ENCODE measurements at places on chromosomes 1 and 21.

DNA sequence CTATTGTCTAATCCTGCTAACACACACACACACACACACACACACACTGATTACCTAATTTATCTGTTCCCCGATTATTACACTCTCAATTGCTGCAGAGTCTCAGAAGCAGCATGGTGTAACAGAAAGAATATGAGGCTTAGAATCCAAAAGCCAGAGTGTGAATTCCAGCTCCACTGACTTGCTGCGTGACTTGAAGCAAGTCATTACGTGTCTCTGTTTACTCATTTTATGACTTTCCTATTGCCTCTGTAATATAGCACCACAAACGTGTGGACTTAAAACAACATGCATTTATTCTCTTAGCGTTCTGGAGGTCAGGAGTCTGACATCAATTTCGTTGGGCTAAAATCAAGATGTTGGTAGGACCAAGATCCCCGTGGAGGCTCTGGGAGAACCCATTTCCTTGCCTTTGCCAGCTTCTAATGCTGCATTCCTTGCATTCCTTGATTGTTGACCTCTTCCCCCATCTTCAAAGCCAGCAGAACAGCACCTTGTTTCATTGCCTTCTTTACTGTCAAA lies 55.9 kb upstream of the ATP5PO start:
- DNase-seq = no peak

- no peak for DNase-seq
These were observed 32.4 kb upstream of the SRP9 start for GRCh38 chr1:225745273-225745672.

- DNase-seq = peak; percentile 79
These were observed 250.2 kb upstream of the FGGY start for GRCh38 chr1:59046730-59047157.

DNA sequence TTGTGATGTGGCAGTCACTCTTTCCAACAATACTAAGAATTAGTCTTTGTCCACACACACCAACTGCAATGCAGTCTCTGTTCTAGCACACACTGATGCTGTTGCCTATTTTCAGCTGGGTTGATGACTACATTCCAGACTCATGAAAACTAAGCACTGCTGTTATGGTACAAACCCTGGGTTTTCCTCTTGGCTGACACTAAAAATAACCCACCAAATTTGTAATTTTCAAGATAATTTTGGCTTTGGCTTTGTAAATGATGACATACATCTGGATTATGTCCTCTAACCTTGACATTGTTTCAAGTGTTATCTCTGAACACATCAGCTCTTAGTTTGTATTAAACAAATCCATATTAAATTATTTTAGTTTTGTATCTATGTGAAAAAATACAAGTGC lies 444.8 kb downstream of the PTPRC start:
- DNase-seq = no peak

DNA sequence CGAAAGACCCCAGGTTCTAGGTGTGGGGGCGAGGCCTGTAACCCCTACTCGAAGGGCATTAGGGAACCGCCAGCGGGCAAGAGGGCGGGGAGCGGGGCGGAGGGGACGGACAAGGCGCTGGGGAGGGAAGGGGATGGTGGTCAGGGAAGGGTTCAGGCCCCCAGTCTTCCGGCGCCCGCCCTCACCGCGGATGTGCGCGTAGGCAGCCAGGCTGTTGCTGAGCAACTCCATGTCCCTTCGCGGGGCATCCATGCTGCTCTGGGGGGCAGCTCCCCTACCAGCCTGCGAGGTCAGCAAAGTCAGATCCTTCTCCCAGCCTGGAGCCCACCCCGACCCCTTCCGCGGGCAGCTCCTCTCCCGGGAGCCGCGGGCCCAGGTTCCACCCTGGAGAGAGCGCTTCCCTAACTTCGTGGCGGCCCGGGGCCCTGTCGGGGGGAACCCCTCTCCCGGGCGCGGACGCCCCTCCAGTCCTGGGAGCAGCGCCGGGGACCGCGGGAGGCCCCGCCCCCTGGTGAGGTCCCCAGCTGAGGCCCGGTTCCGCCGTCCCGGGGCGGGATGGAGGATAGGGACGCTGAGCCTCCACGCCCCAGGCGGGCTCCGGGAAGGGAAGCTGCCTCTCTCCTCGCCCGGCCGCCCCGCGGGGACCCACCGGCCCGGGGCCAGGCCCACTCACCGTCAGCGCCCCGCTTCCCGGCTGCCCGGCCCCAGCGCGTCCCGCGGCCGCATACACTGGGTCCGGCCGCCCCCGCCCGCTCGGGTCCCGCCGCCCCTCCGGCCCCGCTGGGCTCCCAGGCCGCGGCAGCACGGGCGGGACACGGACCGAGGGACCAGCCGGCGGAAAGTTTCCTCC lies 434 bp downstream of the EVA1B start:
- DNase-seq = no peak

DNA sequence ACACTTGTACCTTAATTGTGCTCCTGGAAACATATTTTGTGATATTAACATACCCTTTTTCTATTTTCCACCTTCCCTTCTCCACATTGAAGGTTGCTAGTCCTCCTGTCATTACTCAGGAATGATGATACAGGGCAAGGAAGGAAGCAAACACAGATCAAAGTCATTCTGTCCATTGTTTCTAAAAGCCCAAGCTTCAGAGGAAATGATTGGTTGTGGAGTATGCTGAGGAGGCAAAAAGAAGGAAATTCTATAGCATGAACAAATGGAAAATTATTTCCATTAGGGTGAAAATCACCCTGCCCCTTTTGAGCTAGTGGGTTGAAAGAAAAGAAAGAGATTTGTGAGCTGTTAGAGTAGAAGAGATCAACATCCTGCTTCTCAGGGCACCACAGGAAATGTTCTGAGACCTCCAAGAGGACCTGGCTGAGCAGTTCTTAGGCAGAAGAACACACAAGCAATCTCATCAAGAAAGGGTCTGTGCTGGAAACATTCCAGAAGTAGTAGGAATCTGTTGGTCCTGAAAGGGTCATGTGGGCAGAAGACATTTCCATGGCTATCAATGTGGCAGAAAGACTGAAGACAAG lies 29.0 kb upstream of the PRRX1 start:
- no peak for DNase-seq

DNA sequence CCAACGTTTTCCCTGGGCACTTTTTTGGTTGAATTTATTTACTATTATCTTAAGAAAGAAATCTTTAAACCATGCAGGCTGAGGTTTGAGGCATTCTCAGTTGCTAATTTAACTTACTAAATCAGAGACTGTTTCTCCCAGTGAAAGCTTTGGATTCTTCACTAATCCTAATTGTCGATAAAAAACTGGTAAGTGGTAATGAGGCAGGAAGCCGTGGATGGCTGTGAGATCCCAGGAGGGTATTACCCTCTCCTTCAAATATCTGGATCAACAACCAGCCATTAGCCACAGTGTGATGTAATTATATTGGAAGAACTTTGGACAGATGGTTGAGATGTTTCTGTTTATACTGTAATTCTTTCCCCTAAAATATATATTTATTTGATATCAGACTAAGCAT lies 485.0 kb downstream of the DISC1 start:
- no peak for DNase-seq

- no peak for DNase-seq
These were observed 184.9 kb downstream of the SLC35F3 start for GRCh38 chr1:234089396-234089795.

DNA sequence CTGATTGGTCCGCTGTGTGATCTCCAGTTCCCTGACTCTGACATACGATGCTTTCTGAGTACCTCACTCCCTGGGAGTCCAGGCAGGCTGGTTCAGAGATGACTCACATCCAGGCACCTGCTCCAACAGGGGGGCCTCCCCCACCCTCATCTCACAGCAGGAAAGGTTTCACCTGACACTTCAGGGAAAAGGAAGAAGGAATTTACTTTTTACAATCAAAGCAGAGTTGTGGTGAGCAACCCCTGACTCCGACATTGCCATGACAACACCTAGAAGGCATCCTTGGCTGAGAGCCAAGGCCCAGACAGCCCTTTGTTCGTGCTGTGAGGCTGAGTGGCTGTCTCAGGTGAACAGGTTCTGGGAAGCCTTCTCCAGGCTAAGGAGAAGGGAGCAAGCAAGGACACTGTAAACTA lies 164.6 kb upstream of the GJB5 start:
- no peak for DNase-seq

DNA sequence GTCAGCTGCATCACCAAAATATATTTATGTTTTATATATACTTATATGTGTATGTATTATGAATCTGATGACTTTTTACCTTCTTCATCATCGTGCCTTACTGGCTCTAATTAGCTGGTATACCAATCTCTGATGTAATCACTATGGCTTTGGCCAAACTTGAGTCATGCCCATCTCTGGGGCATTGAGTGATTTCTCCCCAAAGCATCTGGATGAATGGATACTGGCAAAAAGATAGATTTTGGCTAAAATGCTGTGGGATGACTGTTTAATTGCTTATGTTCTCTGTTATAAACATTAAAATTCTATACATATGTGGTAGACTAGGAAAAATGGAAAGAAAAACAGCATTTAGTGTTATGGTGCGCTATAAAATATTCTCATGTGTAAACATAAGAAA lies 19.6 kb downstream of the CDKN2C start:
- DNase-seq = no peak

GRCh38 chr1:36622741-36623648 lies 140.3 kb upstream of the CSF3R start:
- no peak for DNase-seq

DNA sequence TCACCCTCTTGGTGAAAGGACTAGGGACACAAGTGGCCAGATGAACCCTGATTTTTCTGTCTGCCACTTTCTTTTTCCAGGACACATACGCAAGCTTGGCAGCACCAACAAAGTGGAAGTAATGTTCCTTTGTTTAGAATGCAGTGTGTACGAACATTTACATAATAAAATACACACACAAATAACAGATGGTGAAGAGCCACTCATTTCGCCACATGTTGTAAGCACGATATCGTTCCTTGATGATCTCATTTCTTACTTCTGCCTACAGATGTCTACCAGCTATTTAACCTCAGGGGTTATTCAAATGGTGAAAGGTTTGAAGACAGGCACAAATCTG lies 670.2 kb upstream of the CXADR start:
- no peak for DNase-seq

DNA sequence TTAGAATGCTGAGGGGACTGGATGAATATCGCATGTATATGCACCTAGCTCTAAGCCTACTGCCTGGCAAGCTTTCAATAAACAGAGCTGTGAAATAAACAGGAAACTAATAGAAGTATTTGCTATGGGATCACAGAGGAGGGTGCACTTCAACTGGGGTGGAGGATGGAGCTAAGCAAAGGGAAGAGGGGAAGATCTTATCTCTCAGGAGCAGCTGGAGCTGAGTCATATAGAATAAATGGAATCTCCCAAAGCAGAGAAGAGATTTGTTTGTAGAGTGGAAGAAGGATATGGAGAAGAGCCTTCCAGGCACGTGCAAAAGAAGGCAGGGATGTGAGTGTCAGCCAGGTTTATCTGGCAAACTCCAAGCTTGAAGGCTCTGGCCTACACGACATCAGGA lies 17.0 kb upstream of the KCNA10 start:
- DNase-seq = no peak

DNA sequence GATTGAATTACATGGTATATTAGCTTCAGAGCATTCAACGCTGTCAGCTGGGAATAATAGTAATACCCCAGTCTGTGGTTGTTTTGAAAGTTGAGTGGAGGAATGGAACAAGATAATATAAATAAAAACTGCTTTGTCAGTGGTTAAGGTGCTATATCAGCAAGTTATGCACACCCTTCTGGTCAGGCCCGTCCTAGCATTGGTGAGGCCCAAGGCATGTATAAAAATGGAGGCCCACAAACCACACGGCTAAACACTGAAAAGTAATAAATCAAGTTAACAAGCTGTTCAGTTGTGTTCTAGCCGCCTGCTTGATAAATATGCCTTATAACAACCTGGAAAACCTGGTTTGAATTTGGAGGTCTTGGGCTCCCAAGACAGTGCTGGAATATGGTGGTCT lies 77.4 kb downstream of the PSMG1 start:
- DNase-seq = no peak

- no peak for DNase-seq
These were observed 190.5 kb downstream of the HS2ST1 start for GRCh38 chr1:87104945-87105344.

- no peak for DNase-seq
These were observed 10.1 kb downstream of the MATN1 start for GRCh38 chr1:30713311-30713710.

DNA sequence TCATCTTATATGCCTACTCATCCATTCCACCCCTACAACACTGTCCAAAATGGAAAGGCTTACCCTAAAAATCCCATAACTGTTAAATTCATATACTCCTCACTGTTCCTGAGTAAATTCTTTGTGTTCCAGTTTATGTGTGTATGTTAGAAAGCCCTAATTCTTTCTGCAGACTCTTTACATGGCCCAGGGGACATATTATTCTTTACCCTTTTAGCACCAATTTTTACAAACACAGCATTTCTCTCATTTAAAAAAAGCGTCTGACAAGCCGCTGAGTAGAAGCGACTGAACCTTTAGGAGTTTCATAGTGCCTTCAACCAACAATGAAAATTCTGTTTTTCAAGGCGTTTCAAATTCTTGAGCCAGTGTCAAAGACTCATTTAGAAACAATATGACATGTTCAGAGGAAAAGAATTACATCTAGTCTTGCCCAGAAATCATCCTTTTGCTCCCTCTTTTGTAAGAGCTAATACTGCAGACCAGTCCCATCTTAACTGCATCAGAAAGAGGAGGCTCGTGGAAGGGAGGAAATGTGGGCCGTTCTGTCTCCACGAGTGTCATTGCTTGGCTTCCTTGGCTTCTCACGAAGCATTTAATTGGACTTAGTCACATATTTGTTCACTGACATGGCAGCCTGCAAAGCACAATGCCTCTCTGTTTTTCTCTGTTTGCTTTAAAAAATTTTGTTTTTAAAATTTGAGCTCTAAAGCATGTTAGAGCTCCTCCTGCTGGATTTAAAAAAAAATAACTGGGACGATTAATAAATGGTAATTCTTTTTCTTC lies 21.3 kb upstream of the C1orf105 start:
- peak; percentile 45 for DNase-seq

DNA sequence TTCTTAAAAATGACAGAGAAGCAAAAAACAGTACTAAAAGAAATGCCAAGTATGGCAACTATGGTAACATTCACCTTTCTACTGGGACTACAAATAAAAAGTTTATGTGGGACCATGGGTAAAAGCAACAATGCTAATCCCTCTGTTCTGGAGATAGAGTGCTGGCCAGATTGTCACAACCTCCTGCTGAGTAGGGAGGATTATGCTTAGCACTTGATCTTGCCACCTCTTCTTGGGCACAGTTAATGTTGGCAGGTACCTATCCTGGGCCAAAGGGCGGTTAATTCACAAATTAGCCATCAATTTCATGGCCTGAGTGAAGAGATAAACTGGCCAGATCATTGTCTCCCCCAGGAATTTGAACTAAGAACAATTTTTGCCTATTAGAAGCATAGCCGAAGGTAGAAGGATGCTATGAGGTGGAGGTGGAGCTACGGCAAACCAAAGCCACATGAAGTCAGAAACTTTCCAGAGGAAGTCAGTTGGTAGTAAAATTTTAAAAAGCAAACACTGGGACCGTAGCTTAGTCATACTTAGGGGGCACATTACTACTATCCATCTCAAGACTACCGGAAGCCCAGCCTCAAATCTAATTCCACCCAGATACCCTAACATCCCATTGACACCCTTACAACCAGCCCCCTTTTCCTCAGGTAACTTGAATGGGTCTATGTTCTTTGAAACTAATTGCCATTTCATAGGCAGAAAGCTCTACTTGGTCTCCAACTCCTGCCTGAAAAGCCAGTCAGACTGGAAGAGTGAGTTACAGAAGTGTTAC lies 2.7 kb downstream of the SCYL3 start:
- DNase-seq = no peak

Measured in MM.1S (cell line).